Activated CD4-positive, alpha-beta T cell treated with anti-CD3 and anti-CD28 coated beads for 36 hours (primary cell): ENCODE measurements at places on chromosomes 11 and 22. TPM values are rescaled to one million over a fixed set of nuclear protein-coding genes. Genes with fewer than 3 reads are reported as not detected.

DNA sequence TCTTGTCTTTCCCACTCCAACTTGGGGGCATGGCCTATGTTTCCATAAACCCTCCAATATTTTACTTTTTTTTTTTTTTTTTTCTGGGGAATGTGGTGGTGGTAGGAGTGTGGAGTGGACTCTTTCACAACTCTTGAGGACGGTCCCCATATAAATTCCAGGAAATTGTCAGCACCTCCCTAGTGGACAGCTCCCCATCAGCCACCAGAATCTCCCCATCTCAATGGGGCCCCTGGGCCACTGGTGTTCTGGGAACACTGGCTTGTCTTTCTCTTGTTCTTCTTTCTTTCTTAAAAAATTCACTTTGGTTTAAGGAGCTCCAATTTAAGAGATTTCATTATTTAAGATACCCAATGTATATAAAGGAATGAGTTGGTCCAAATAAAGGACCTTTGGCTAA is 74.1 kb downstream of the ADM start:
- H3K27me3 ChIP-seq = peaks cover 12% of the 10 kb centered on the region
- H3K4me1 ChIP-seq = no peaks in the 10 kb centered on the region
- no peak for DNase-seq
- H3K4me3 ChIP-seq = no peak overlapping the region
- H3K27ac ChIP-seq = no peak overlapping the region

DNA sequence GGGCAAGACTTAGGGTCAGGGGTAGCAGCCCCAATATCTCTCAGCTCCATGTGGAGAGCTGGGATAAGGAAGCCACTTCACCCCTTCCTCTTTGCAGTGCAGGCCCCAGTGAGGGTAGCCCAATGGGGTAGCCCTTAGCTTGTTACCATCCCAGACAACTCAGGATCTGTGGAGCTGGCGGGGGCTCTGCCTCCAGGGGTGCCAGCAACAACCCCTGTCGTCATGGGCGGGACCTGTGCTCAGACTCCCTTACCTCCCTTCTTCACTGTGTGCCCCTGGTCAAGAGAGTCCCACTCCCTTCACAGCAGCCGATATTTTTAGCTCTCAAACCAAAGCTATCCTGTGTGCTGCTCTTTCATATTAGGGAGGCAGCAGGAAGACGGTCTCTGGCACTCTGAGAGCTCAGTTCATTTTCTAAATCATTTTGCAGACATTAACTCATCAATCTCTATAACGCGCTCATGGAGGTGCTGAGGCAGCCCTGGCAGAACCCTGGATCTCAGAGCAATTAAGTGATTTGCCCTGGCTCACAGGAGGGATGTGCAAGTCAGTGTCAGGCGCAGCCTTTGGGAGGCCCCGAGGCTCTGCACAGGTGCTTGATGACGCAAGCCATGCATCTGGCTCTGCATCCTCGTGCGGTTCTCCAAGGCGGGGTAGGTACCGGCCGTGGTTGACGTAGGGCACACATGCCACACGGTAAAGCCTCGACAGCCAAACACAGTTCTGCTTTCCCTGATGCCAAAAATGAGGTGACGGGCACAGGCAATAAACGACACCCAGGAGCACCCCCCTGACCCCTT is 357.6 kb downstream of the SHANK2 start:
- no peaks in the 10 kb centered on the region for H3K4me1 ChIP-seq
- no peaks in the 10 kb centered on the region for H3K36me3 ChIP-seq
- no peaks in the 10 kb centered on the region for H3K27me3 ChIP-seq
- no peak overlapping the region for H3K27ac ChIP-seq

GRCh38 chr11:87136236-87136635 is 98.5 kb downstream of the TMEM135 start:
- DNase-seq = no peak
- H3K4me1 ChIP-seq = no peaks in the 10 kb centered on the region
- H3K4me3 ChIP-seq = no peak overlapping the region
- no peaks in the 10 kb centered on the region for H3K27me3 ChIP-seq
- H3K27ac ChIP-seq = no peak overlapping the region

DNA sequence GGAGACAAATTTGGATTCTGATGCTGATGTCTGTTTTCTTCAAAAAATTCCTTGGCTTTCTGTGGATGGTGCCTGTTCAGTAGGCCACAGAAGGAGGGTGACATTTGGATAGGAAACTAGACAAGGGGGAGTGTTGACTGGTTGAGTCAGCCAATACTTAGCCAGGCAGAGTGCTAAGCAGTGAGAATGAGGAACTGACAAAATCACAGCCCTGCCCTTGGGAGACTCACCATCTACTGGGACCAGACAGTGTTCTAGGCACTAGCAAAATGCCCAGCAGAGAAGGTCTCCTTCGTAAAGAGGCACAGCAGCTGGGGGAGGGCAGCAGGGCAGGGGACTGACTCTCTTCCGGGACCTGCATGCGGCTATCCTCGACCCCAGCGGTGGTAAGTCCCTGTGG is 190.2 kb downstream of the DSCAML1 start:
- DNase-seq = no peak
- H3K4me3 ChIP-seq = no peak overlapping the region
- H3K4me1 ChIP-seq = peaks cover 22% of the 10 kb centered on the region
- H3K27me3 ChIP-seq = peaks cover 4% of the 10 kb centered on the region

- peaks cover 14% of the 10 kb centered on the region for H3K4me1 ChIP-seq
- H3K4me3 ChIP-seq = no peak overlapping the region
- H3K27ac ChIP-seq = no peak overlapping the region
- no peaks in the 10 kb centered on the region for H3K27me3 ChIP-seq
- no peak for DNase-seq
Measured at GRCh38 chr11:95076416-95076815, 9.7 kb downstream of the SRSF8 start.

DNA sequence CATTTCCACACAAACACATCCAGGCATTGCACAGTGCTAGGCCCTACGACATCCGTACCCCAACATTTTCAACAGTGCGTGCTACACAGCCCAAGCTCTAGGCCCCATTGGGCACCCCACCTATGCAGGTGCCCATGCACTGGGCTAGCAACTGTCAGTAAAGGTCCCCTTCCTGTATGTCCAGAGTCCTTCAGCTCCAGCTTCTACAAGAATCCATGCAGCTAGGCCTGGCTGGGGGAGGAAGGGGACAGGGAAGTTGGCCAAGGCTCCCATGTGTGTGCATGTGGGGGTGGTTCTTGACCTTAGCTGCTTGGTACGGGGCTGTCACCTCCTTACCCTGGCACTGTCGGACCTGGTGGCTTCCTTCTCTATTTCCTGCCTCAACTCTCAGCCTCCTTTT is 1.3 kb downstream of the B3GAT1 start:
- peaks cover 4% of the 10 kb centered on the region for H3K4me1 ChIP-seq
- H3K4me3 ChIP-seq = no peak overlapping the region
- DNase-seq = no peak
- no peak overlapping the region for H3K27ac ChIP-seq
- H3K36me3 ChIP-seq = no peaks in the 10 kb centered on the region

DNA sequence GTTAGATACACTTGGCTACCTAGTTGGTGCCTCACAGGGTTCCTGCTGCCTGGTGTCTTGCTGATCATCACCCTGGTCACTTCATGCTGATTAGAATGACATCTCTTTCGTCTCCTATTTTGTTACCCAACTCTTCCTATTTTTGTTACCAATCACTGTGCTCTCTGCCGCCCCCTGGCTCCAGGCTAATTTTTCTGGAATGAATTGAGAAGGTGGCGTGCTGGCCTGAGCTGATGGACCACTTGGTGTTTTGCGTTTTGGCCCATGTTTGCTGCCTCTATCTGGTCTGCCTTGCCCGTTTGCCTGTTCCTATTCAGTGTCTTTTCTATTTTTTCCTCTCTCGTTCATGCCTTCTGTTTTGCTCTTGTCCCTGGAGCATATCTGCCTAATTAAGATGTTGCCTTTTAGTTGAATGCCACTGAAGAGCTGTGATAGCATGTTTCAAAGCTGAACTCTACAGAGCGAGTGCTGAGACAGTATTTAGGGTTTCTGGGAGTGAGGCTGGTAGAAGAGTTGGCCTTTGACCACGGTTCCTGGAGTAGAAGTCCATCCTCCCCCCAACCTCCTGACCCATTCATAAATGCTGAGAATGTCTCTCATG is 5.9 kb upstream of the ATF4 start:
- peak; percentile 72 for DNase-seq
- peaks cover 59% of the 10 kb centered on the region for H3K36me3 ChIP-seq
- peaks cover 47% of the 10 kb centered on the region for H3K4me1 ChIP-seq

DNA sequence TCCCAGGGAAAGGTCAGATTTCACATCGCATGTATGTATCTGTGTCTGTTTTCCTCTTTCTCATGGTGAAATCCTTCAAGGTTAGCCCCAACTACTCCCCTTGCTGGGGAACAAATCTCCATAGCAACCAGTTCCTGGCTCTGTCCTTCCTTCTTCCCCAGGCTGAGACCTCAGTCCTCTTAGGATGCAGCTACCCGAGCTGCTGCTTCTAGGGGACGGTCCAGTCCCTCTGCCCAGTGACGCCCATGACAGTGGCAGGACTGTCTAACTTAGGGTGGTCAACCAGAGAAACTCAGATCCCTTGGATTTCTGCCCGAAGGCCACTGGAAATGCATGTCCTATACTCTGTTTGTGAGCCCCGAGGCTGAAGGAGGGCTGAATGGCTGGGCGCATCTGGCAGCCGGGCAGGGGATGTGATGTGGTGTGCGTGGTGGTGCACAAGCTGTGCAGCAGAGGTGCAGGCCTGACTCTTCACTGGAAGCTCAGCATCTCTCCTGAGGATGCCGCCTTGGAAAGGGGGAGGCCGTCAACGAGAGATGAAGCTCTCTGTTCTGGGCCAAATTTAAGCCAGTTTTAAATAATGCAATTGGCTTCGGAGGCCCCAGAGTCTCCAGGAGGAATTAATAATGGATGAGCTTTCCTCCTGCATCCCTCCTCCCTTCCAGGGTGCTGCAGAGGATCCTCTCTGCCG is 118.7 kb upstream of the B3GAT1 start:
- DNase-seq = no peak
- no peak overlapping the region for H3K4me3 ChIP-seq
- no peaks in the 10 kb centered on the region for H3K36me3 ChIP-seq
- H3K27ac ChIP-seq = no peak overlapping the region
- H3K27me3 ChIP-seq = peaks cover 2% of the 10 kb centered on the region

DNA sequence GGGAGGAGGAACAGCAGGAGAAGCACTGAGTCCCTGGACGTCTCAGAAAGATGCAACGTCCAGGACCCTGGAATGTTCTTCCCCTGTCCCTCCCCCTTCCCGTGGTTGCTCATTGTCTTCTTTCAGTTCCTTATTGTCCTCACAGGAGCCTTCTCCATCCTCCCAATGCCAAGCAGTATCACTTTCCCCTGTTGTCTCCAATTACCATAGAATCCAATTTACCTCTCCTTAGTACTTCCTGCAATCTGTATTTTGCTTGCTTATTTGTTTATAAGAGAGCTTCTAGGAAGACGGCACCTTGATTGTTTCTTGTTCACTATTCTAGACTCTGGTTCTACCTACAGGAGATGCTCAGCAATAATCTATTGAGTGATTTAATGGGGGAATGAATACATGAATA is 1273.7 kb downstream of the LRRC4C start:
- no peak overlapping the region for H3K27ac ChIP-seq
- no peak for DNase-seq
- no peaks in the 10 kb centered on the region for H3K36me3 ChIP-seq
- H3K27me3 ChIP-seq = no peaks in the 10 kb centered on the region
- H3K4me3 ChIP-seq = no peak overlapping the region
- no peaks in the 10 kb centered on the region for H3K4me1 ChIP-seq

- H3K36me3 ChIP-seq = no peaks in the 10 kb centered on the region
- H3K27ac ChIP-seq = no peak overlapping the region
- no peaks in the 10 kb centered on the region for H3K4me1 ChIP-seq
- no peak for DNase-seq
- H3K27me3 ChIP-seq = peaks cover 20% of the 10 kb centered on the region
Measured at GRCh38 chr11:44652901-44653644, 73.7 kb upstream of the TSPAN18 start.

DNA sequence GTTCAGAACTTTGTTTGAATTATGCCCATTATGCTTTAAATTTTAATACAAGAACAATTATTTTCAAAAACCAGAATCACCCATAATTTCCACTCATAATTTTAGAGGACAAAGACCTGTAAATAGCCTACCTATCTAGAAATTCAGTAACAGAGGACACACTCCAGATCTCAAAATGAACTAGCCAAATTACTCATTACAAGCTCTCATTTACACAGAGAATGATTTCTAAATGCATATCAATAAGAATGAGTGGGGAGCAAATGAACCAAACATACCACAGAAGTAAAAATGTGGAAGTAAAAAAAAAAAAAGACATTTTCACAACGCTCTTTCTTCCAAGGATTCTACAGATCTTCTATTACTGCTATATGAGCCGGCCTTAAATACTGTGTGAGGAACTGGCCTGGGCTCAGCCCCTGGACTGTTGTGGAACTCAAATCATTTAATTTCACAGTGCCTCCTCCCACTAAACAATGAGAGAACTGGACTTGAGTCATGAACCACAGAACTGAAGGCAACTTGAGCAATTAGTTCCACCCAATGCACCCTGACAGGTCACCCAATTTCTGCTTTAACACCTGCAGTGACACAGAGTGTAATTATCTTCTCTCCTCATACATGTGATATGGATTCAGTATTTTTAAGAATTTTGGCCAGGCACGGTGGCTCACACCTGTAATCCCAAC is 8.0 kb downstream of the MRTFA start:
- H3K36me3 ChIP-seq = peaks cover 3% of the 10 kb centered on the region
- peak; percentile 36 for DNase-seq
- no peaks in the 10 kb centered on the region for H3K27me3 ChIP-seq
- H3K4me3 ChIP-seq = no peak overlapping the region

DNA sequence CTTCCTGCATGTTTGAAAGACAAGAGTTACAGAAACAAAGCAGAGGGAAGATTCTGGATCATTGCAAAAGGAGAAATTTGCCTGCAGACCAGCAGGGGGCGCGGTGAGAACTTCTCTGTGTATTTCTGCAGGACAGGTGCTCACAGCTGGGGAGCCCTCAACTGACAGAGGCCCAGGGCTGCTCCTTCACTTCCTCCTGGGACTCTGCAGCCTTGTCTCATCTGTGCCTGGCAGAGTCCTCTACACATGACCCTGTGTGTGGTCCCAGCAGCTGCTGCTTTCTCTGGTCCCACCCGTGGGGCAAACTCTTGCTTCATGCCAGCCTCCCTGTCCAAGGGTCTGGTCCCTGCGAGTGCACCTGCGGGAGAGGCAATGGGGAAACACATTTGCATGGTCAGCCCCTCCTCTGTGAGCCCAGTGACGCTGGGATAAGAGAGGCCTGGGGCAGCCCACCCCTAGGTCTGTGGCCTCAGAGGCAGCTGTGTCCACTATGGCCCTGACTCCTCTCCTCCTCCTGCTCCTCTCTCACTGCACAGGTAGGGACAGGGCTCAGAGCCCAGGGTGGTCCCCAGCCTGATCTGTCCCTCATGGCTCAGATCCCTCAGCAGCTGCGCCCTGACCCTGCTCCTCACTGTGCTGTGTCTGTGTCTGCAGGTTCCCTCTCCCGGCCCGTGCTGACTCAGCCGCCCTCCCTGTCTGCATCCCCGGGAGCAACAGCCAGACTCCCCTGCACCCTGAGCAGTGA is 43.2 kb upstream of the VPREB1 start:
- no peak overlapping the region for H3K4me3 ChIP-seq
- no peaks in the 10 kb centered on the region for H3K36me3 ChIP-seq
- H3K27me3 ChIP-seq = peaks cover 2% of the 10 kb centered on the region
- H3K27ac ChIP-seq = no peak overlapping the region
- peak; percentile 86 for DNase-seq

The LRRN4CL gene
- total RNA-seq = not detected

- H3K27ac ChIP-seq = peak overlapping the region; percentile 28
- no peaks in the 10 kb centered on the region for H3K27me3 ChIP-seq
- DNase-seq = no peak
- peaks cover 35% of the 10 kb centered on the region for H3K4me1 ChIP-seq
Measured at GRCh38 chr22:36456464-36456845, 25.0 kb downstream of the TXN2 start.
